ENCODE measurements at places on chromosomes 2 and 18.

DNA sequence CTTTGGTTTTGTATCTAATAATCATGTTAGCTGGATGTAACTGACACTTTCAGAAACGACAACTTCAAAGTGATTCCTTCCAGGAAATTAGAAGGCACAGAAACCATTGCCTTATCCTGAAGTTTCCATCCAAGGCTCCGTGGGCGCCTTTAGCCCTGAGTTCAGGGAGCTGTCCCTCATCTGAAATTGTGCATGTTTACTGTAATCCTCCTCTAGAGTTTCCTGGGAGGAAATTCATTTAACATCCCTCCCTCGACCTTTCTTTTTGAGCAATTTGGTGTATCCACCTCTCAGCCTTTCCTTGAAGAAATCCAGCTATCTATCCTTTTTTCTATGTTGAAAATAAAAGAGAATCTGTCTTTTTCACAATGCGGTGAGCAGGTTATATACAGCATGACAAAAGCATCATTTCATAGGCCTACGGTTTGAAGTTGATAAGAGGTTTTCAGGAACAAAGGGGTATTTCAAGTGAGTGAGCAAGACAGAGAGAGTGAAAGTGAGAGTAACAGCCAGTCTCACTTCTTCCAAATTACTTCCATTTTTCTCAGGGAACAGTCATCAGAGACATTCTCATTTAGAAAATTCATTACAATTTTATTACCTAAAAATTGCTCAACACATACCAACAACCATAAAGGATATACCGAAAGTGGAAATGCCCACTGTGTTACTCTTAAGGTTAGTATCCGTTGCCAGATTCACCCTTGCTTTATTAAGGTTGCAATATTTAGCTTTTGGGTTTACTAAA lies 167.3 kb downstream of the MREG start:
- no peak for DNase-seq

DNA sequence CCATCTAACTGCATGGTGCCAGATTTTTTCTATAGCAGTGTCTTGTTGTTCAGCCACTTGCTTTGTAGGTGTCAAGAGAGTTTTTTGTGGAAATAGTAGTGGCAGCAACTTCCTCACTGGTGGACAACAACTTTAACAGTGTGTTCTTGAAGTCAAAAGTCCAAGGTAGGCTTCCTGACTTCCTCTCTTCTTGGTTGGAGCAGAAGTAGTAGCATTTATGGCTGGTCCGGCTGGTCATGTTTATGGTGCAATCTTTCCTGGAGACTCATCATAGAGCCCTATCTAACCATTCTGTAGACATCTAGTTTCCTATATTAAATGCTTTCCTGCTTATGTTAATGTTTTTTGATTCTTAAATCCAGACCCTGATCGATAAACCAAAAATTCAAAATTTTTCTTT lies 11.7 kb downstream of the GPR75 start:
- no peak for DNase-seq

GRCh38 chr2:228876276-228876675 lies 394.8 kb downstream of the PID1 start:
- no peak for DNase-seq

- no peak for DNase-seq
Measured at GRCh38 chr18:9986156-9986930, 72.5 kb downstream of the VAPA start.

DNA sequence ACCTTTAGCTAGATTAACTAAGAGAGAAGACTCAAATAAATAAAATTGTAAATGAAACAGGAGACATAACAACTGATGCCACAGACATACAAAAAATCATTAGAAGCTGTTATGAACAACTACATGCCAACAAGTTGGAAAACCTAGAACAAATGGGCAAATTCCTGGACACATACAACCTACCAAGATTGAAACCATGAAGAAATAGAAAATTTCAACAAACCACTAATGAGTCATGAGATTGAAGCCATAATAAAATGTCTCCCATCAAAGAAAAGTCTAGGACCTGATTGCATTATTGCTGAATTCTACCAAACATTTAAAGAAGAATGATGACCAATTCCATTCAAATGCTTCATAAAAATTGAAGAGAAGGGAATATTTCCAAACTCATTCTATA lies 54.3 kb downstream of the ST3GAL5 start:
- no peak for DNase-seq

- peak; percentile 45 for DNase-seq
Measured at GRCh38 chr2:188787021-188787657, 187.0 kb upstream of the COL3A1 start.

DNA sequence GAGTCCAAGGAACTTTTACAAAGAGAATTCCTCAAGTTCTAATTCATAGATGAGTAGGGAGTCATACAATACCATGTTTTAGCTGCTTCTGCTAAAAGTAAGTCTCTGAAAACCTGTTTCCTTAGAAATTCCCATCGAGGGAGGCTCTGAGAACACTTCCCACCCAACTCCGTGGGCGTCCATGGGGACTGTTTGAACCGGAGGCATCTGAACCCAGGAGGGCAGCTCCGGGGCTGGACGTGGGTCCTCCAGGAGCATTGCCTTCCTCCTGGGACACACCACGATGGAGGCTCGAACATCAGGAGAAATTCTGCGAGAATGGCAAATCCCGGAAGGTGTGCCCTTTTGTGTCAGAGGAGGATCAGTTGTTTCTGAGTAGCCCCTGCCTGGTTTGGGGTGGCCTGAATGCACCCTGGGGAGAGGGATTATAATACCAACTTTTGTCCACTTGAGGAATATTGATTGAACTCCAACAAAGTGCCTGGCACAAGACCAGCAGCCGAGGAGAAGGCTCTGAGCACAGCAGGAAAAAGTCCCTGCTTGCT lies 327.5 kb upstream of the SALL3 start:
- DNase-seq, result no peak

DNA sequence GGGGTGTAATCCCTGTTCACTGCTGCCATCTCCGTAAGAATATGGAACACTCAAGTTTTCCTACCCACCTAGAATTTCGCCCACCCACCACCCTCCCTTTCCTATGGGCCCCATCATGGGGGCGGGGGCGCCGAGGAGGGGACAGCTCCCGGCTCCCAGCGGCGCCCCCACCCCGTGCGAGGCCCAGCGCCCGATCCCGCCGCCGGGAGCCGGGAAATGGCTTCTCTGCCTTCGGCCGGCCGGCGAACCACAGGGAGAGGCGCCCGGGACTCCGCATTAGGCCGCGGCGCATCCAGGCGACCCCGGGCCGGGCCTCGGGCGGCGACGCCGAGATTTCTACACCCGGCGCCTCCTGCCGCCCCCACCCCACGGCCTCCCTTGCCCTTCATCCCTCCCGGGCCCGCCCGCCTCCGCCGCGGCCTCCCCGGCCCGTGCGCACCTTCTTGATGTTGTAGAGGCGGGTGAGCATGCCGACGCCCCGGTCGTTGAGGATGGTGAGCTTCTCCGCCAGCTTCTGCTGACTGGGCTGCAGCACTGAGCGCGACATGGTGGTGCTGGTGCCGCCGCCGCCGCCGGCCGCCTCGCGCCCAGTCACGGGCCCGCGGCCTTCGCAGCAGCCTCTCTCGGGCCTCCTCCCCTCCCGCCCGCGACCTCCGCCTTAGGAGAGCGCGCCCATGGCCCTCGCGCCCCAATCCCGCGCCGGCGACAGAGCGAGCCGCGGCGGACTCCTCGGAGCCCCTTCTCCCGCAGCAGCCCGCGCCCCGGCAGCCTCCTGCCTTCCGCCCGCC lies 510 bp downstream of the NCKAP1 start:
- peak; percentile 20 for DNase-seq

DNA sequence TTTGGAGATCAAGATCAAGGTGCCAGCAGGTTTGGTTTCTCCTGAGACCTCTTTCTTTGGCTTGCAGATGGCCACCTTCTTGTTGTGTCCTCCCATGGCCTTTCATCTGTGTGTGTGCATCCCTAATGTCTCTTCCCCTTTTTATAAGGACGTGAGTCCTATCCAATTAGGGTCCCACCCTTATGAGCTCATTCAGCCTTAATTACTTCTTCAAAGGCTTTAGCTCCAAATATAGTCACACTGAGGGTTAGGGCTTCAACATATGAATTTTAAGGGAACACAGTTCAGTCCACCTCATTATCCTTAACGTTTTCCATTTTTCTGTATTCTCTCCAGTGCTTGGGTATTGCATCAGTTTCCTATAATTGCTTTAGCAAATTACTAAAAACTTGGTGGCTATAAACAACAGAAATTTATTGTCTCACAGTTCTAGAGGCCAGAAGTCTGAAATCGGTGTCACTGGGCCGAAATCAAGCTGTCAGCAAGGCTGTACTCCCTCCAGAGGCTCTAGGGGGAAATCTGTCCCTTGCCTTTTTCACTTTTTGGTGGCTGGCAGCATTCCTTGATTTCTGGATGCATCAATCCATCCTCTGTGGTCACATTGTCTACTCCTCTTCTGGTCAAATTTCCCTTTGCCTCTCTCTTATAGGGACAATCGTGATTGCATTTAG lies 34.1 kb downstream of the CDC42EP3 start:
- no peak for DNase-seq

DNA sequence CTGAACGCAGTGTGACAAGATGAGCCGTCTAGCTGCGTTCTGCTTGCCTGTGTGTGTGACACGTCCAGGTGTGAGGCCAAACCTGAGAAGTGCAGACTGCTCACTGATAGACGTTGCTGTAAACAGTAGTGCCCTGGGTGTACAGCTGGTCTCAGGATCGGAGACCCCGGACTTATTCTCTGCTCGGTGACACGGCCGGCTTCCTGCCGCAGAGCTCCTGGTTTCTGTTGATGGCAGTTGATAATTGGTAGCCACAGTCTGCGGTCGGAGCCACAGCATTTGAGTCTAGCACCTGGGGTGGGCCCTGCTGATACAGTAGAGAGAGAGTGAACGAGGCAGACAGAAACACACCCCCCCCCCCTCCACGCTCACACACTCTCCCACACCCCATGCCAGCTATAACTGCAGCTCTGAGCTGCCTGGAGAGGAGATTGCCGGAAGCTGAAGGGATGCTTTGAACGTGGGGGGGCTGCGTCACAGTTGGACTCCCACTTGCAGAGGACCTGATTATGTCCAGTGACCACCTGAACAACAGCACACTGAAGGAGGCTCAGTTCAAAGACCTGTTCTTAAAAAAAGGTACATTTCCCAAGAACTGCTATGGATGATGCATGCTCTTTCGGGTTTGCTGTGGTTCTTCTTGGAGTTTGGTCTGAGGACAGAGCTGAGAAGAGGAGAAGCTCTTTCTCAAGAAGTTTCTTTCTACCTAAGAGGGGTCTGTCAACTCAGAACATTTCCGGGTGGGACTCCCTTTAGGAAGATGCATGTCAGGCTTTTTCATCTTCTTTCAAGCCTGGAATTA lies 114.0 kb downstream of the FAM210A start:
- DNase-seq, result no peak

DNA sequence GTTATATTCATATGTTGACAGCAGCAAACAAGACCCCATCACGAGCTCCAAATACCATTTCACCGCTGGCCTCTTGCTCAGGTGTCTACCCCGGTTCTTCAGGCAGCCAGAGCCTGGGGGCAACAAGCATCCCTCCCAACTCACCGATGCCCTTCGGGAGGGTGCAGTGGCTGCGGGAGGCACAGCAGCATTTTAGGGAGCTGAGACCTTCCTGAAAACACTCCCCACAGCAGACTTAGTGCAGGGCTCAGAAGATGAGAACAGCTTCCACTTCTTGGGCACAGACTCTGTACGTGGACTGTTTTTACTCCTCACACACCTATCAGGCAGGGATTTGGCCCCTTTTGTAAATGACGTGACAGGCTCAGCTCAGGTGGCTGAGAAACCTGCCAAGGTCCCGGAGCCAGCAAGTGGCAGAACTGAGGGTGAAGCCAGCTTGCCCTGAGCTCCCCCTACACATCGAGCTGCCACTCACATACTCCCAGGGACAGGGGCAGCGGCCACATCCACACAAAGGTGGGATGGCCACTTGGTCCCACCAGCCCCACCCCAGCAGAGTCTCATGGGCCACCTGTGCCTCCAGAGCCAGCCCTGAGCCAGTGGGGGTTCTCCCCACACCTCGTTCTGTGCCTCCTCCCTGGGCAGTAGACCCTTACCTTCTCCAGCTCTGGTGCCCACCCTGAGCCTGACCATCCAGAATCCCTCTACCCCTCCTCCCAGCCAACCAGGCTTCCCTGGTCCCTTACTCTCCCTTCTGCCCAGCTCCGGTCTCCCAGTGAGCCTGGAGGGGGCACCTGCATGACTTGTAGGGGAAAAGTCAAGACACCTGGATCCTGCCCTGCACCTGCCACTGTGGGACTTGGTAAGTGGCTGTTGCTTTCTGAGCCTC lies 28.5 kb downstream of the CYP27C1 start:
- no peak for DNase-seq

- DNase-seq, result no peak
Measured at GRCh38 chr2:37816686-37817085, 108.4 kb upstream of the RMDN2 start.

All from AG08395 (cell line).